CD4-positive, alpha-beta T cell treated with Interleukin-17A for 1 hour (primary cell): ENCODE measurements at places on chromosomes 4 and X.

- DNase-seq, result no peak
Measured at GRCh38 chr4:187258651-187259401, 535.2 kb upstream of the FAT1 start.

DNA sequence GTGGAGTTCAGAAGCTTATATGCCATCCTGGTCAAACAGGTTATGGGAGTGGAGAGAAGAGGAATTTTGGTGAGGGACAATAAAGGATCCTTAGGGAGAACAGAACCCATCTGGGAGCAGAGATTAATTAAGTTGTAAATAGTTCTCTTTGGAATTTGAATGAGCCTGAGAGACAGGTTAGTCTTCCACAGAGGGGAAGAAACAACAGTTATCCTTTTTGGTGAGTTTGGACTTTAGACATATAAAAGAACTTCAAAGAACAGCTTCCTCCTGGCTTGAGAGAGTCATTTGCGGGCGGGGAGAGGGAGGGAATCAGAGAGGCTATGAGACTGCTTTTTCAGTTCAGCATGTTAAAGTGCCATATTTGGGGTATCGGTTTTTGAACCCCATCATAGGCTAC, 793.3 kb upstream of the MAGEB2 start:
- no peak for DNase-seq

GRCh38 chrX:40504801-40505605, 75.8 kb upstream of the ATP6AP2 start:
- DNase-seq, result no peak

GRCh38 chr4:187088070-187088799, 364.6 kb upstream of the FAT1 start:
- no peak for DNase-seq

- no peak for DNase-seq
Measured at GRCh38 chr4:7430965-7431695, 3.6 kb downstream of the PSAPL1 start.

DNA sequence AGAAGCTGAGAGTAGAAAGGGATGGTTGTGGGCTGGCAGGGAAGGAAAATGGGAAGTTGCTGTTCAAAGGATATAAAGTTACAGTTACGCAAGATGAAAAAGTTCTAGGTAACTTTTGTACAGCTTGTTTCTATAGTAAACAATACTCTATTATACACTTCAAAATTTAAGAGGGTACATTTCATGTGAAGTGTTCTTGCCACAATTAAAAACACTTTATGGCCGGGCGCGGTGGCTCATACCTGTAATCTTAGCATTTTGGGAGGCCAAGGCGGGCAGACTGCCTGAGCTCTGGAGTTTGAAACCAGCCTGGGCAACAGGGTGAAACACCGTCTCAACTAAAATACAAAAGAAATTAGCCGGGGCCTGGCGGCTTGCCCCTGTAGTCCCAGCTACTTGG, 623.6 kb downstream of the STIM2 start:
- no peak for DNase-seq

DNA sequence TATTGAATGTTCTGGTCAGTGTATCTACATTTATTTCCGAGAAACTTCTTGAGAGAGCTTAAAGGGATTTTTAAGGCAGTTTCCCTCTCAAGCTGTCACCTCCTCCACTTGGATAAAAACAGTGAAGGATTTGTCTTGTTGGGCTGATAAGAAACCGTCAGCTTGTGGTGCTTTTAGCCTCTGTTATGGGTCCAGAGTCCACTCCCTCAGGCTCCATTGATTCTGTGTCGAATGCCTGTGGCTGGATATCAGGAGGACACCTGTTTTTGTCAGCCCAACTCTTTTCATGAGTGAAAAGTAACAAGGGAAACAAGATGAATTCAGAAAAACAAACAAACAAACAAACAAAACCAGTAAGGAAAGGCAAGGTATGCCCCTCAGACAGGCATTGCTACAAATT, 12.4 kb downstream of the CLCN4 start:
- DNase-seq, result no peak

DNA sequence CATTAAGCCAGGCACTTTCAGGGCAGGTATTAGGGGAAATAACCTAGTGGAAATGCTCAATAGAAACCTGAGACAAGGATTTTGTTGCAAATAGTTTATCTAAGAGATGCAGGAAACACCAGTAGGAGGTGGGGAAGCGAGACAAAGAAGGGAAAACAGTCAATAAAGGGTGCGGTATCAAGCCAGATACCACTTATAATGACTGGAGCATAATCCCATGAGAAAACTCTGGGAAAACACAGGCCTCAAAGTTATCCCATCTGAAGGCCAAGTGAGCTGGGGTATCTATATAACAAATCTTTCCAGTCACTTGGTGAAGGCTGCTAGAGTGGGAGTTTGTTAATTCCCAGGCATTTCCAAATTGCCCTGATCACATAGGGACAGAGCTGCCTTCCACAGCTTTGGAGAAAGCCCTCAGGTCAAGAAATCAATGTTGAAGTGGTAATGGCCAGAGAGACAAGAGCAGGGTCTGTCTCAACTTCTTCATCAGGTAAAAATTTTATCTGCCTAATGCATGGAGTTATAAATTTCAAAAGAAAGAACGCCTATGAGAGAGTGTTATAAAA, 9.8 kb upstream of the HMGB2 start:
- DNase-seq, result no peak

- no peak for DNase-seq
Measured at GRCh38 chr4:77599378-77599777, 6.2 kb upstream of the CXCL13 start.

DNA sequence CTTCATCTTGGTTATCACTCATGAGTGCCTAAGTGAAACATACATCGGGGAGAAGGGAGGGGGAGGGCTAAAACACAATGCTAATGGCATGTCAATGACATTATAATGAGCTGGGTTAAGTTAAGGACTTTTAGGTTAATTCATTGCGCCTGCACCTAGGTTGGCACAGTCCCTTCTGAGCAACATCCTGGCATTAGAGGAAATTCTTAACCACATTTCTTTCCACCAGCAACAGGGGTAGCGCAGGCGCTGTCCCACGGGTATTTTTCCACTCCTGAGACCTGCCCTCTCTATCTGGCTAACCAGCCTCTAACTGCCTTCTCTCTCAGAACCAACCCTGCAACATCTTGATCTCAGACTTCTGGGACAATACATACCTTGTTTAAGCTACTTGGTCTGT, 39.0 kb upstream of the PROM1 start:
- DNase-seq, result peak; percentile 1

GRCh38 chr4:66182636-66183035, 512.3 kb upstream of the EPHA5 start:
- no peak for DNase-seq

DNA sequence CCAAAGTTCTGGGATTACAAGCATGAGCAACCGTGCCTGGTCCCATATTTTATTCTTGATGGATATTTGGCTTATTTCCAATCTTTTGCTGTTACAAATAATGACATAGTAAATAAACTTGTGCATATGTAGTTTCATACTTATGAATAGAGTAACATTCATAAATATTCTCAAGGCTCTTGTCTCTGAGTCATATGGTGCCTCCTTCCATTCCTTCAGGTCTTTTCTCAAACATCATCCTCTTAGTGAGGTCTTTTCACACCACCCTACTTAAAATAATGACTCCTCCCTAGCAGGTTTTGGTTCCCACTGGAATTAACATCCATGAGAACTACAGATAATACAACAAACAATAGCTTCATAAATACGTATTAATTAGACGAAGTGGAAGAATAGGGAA, 416.6 kb downstream of the IQCM start:
- DNase-seq, result no peak

DNA sequence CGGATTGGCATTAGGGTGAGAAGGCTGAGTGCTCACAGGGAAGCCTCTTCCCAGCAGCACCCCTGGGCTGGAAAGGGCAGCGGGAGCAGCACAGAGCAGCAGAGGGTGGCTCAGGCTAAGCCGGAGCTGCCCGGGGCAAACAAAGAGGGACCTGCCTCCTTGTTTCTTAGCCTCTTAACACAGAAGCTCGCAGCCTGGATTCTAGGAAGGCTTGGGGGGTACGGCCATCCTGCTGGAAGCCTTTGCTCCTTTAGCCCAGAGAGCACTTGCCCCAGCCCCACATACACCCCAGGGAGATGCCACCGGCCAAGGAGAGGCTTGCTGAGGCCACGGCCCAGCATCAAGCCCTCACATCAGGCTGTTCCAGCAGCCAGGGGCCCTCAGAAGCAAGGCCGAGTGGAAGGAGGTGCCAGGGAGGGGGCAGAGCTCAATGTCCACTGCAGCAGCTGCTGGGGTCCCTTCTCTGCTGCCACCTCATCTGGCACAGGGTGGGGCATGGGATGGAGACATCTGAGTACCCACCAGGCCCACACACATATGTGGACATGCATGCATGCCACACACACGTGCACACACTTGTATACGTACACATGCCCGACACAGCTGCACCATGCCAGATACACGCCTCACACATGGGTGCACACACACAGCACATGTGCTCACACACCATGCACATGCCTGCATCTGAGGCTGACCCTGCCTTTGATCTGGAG, 20.3 kb upstream of the SPON2 start:
- DNase-seq, result no peak

DNA sequence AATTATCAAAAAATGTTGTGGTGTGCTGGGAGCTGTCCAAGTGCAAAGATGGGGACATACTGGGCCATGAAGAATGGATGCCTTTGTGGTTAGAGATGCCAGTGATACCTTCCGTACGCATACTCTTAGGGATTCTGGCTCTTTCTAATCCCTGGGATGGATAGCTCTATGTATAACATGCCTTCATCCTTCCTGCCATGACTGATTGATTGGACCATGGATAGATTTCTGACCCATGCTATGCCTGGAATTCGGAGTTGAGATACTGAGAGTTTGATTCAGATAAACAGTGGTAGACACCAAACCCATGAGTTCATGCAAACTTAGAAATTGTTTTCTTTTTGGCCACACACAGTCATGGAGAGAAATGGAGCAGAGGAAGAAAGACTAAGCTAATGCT, 147.2 kb upstream of the WDFY3 start:
- DNase-seq, result no peak

DNA sequence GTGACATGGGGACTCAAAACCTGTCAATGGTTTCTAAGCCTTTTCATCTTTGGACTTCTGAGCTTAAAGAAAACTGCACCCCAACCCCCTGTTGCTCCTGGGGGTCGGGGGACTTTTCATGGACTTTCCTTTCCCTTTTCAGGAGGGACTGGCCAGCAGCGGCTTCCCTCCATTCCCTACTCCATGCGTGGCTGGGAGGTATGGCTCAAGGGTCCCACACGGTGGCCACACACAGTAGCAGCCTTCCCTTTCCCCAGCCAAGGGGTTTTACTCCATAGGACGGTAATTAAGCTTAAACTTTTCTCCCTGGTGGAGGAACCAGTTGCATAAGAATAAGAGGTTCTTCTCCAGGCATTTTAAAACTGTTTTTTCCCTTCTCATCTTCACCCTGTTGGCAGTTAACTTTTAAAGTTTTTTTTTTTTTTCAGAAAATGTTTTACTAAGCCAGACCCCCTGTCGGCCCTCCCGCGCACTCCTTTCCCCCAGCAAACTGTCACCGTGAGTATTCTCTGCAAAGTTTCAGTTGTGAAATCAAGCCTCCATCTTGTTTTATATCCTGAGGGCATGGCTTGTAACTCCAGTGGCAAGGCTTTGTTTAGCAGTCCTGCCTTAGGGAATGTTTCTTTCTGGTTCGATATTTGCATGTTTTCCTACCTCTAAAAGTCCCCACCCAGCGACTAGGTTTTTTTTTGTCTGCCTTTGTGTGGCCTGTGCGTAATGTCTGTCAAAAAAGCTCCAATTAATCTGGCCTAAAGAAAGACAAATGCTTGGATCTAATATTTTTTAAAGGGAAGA, 325.7 kb downstream of the TLL1 start:
- no peak for DNase-seq

- DNase-seq, result no peak
Measured at GRCh38 chrX:81564851-81565250, 362.9 kb downstream of the SH3BGRL start.

GRCh38 chr4:68175562-68176155, 46.0 kb upstream of the TMPRSS11F start:
- peak; percentile 24 for DNase-seq
